ENCODE measurements at places on chromosomes 2 and 18.
A peak's percentile ranks its signal among the peaks of the same experiment; 100 is the strongest.

DNA sequence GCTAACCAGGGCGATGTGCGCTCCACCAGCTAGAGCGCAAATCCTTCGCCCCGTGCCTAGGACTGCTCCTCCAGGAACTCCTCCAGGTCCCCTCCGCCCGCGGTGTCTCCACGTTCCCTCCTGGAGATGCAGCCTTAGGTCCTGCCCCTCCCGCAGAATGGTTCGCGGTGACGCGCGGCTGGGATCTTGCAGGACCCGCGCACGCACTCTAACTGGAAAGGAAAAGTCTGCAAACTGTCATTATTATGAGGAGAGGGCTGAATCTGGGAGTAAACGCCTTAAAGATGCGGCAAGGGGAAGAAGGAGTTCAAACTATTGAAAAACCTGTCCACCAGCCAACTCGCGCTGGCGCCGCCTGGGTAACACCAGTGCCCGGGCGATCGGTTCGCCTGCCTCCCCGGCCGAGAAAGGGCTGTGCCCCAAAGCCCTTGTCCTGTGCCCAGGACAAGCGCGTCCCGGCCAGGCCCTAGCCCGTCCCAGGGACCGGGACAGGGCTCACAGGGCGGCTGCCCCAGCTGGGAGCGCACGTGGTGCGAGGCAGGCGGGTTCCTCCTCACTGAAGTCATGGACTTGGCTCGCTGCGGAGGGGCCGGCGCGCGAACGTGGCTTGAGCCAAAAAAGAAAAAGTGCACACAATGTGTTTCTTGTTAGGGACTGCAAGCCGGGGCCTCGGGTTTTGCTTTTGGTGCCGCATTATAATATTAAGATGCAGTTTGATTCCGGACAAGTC is 5.5 kb upstream of the ID2 start:
- peak; percentile 48 for DNase-seq

GRCh38 chr2:7676714-7677113 is 759.5 kb downstream of the RNF144A start:
- no peak for DNase-seq

GRCh38 chr2:15894481-15895144 is 45.7 kb upstream of the MYCN start:
- DNase-seq = no peak

DNA sequence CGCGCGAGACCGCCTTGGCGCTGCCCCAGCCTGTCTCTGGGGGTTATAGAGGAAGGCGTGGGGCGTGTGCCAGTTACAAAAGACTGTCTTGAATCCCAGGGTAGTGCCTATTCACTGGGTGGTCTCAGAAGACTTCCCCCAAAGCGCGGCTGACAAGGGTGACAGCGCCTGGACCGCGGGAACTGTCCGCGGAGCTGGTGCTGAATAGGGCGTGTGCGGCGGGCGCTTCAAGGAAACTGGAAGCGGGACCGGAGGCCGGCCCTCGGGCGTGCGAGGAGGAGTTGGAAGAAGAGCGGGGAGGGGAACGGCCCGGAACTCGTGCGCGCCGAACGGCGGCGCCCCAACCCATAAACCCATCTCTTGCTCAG is 2.3 kb downstream of the EGR4 start:
- peak; percentile 60 for DNase-seq

GRCh38 chr2:233686928-233687327 is 5.2 kb downstream of the UGT1A7 start:
- DNase-seq = no peak

GRCh38 chr2:152445791-152446201 is 110.8 kb downstream of the FMNL2 start:
- DNase-seq = no peak

All from mesothelial cell of epicardium (in vitro differentiated cells).